NCI-H1930 (cell line): ENCODE measurements at places on chromosomes 7 and 10.
A peak's percentile ranks its signal among the peaks of the same experiment; 100 is the strongest.

DNA sequence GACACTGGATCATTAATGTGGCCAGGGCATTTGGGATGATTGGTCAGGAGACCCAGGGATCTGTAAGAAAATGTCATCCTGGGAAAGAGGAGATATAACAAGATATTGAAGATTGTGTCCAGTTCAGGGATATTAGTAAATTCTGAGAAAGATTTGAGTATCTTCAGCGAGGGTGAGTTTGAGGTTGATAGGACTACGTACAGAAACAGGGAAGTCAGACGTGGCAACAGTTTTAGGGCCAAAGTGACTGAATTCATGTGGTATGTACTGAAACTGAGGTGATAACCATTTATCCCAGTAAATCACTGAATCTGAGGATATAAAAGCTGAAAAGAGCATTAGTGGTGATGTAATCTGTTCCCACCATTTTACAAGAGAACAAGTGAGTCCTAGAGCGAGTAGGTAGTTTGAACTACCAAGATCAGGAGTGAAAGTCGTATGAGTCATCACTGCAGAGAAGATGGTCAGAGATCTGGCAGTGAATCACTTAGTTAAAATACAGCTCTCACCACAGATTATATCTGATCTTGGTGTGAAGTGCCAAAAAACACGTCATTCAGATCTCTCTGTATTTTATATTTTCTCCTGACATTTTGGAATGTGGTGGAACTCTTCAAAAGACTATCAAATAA lies 220.5 kb downstream of the CDK14 start:
- DNase-seq, result no peak

- DNase-seq, result no peak
Observed at GRCh38 chr7:116223588-116223987, 13.2 kb downstream of the TES start.

DNA sequence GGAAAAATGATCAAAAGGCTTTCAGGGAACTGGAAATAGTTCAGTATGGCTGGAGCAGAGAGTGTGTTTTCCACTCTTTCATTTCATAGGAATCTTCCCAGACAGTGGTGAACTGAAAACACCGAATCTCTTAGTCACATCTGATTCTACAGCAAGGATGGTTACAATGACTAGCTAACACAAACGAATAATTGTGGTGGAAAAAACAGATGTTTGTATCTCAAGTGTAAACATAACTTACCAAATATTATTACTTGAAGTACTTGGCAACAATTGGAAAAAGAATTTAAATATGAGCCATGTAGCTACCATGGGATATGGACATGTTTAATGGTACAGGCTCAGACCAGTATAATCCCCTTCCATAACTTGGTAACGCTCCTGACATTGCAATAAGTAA lies 21.1 kb upstream of the BPGM start:
- no peak for DNase-seq

- DNase-seq, result peak; percentile 71
Observed at GRCh38 chr7:94289071-94289470, 105.6 kb upstream of the COL1A2 start.

DNA sequence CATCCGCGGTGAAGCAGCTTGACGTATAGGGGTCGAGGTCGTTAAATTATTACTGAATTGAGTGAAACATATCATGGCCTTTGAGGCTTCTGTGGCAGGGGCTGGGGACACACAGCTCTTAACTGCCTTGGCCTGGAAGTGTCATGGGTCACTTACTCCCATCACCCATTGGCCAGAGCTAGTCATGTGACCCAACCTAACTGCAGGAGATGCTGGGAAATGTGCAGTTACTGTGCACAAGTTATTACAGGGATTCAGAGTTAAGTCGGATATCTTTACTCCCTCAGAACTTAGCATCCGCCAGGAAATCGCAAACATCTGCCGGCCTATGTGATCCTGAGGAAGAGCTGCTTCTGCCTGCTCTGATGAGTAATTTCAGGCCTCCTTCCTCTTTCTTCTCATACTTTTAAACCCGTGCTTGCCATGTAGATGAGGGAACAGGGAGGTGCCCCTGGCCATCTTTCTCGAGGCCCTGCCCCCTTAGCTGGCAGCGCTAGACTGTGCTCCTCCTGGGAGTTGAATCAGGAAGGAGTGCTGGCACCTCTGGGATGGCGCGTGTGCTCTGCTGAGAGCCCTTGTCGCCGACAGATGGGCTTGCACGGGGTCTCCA lies 203.6 kb downstream of the TCF7L2 start:
- no peak for DNase-seq
